ENCODE measurements at places on chromosomes 2 and 18.

- no peak for DNase-seq
Measured at GRCh38 chr2:191215230-191215629, 30.0 kb upstream of the MYO1B start.

GRCh38 chr2:241202681-241203080, 14.2 kb downstream of the ANO7 start:
- no peak for DNase-seq

DNA sequence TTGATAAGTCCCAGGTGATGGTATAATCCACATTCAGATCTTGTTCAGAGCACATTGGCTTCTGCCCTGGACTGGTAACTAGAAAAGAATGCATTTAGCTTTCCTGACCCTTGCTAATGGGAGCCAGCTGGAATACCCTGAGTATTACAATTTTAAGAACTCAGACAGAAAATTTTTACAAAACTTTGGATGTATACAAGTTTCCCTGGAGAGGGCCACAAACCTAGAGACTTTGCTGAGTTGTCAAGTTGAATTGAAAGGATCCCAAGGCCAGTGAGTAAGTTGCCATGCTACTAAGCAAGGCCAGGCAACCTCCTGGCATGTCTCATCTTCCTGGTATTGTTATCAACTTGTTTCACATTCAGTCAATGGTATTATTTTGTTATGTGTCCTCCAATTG, 20.0 kb upstream of the NABP1 start:
- DNase-seq: no peak

DNA sequence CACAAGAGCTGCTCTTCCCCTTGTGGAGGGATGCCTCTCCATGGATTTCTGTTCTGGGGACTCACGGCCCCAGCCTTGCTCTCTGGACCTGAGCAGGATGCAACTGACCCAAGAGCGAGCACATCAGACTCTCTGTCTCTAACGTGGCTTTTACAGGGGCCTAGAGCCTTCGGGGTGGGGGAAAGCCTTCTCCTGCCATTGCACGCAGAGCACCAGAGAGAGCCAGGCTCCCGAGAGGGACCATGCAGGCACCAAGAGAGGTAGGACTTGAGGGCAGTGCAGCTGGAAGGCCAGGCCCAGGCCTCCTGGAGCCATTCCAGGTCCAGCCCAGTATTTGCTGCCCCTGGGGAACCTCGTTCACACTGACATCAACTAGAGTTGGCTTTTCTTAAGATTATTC, 475.6 kb upstream of the MYT1L start:
- no peak for DNase-seq

GRCh38 chr2:71530211-71530610, 76.8 kb downstream of the DYSF start:
- no peak for DNase-seq

DNA sequence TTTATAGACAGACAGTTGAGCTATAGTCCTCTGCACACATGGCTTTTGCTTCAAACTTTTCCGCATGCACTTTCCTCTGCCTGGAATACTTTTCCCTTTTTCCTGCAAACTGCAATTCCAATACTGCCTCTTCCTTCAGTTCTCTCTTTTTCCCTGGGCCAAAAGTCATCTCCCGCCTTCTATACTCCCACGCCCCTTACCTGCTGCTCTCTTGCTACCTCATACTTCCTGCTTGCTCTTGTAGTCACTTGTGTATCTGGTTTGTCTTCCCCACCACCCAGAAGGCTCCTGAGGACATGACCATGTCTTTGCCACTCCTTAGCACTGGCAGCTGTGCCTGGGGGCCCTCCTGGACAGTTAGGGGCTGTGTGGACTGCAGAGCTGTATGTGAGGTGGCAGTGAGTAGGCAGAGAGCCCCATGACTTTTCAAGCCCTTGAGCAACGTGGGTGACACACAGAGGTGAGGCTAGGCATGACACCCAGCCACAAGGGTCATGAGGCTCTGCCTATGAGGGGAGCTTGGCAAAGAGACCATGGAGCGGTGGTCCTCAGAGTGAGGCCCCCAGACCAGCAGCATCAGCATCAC, 23.2 kb downstream of the SPEG start:
- DNase-seq: no peak

DNA sequence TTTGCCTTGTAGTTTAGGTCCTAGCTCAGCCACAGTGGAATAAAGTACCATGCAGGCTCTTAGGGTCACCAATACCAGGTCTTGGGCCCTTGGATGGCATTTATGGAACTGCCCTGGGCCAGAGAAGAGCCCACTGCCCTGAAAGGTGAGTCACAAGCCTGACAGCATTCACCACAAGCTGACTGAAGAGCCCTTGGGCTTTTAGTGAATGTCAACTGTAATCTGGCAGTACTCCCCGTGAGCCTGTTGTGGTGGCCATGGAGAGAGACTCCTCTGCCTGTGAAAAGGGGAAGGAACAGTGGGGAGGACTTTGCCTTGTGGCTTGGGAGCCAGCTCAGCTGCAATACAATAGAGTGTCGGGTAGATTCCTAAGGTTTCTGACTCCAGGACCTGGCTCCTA, 1389.7 kb downstream of the DSC3 start:
- DNase-seq: peak; percentile 22

DNA sequence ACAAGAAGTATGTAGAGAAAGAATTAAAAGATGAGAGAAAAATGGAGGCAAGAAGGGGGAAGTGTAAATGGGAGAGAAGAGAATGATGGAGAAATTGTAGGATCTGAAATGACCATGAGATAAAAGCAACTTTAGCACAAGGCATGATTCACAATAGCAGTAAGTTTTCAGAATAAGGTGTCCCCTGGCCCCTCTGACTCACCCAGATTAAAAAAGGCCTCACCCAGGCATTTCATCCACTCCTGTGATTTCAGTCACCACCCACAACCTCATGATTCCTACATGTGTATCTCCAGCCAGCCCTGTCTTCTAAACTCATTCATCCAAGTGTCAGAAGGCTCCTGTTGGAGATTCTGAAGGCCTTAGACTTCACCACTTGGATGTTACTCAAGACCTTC, 56.6 kb downstream of the SP100 start:
- DNase-seq: peak; percentile 29

DNA sequence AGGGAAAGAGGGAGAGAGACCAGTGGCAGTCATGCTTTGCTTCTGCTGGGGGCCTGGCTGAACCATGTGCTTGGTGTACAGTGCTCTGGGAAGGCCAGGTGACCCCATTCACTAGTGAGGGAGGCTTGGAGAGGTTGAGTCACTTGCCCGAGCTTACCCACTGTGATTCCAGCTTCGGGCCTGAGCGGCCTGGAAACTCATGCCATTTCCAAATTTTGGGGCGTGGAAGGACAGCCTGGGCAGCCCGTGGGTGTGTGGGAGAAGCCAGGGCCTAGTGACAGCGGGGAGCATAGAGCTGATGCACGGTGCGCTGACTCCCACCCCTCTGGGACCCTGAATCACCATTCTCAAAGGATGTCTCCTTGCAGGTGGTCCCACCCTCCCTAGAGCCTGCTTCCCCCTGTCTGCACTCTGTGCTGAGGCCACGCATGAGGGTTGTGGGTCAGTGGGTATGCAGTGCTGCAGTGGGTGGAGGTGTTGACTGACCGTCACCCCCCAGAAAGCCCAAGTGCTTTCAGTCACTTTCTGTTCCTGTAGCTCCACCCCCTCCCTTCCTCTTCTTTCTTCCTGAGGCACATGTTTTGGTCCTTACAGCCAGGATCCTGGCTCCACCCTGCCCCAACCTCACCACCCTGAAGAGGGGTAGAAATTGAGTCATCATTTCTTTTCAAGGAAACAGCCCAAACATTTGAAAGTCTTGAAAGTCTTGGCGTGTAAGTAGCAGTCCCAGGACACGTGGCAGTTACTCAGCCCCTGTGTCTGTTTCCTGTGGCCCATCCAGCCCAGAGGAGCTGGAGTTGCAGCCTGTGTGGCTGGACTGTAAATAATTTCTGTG, 69.3 kb upstream of the MCFD2 start:
- peak; percentile 93 for DNase-seq

DNA sequence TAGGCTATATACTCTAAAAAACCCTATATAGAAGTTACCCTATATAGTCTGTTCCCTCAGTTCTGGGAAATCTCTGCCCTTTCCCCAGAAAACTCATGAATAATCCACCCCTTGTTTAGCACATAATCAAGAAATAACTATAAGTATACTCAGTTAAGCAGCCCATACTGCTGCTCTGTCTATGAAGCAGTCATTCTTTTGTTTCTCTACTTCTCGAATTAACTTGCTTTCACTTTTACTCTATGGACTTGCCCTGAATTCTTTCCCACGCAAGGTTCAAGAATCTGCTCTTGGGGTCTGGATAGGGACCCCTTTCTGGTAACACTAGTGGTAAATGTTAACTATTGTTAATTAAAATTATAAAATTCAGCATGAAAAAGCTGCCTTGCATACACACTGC, 17.4 kb upstream of the AP1S3 start:
- no peak for DNase-seq

- DNase-seq: no peak
Measured at GRCh38 chr2:67240507-67240906, 156.6 kb upstream of the ETAA1 start.

GRCh38 chr2:175844169-175844568, 157.9 kb downstream of the LNPK start:
- peak; percentile 73 for DNase-seq

DNA sequence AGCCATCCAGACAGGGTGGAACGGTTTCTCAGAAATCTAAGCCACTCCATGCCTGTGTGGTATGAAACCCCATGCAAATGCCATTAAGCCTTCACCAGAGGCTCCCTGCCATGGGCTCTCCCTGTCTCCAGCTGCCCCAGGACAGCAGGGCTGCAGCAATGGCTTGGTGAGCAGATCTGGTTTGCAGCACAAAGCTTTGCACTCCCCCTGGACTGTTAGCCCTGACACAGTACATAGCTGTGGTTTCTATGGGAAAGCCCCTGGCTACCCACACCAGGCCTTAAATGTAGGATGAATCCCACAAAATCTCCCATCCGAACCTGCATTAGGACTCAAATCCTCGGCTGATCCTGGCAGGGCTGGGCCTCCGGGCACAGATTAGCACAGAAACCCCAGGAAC, 291.6 kb downstream of the TNS1 start:
- peak; percentile 89 for DNase-seq

GRCh38 chr2:182824056-182824766, 42.2 kb downstream of the FRZB start:
- no peak for DNase-seq

DNA sequence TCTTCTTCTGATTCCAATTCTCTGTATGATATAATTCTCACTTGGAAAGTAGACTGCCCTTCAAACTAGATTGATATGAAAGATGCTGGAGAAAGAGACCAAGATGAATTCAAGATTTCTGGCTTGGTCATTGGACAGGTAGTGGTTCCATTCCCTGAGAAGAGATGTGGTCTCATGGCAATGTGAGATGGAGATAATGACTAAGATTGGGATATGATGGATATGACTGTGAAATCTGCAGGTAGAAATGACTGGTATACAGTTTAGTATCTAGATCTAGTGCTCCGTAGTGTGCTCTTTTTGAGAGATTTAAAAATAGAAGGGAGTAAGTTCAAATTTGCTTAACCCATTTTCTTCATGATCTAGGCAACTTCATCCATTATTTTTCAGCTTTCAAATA, 425.4 kb upstream of the TRIB2 start:
- DNase-seq: no peak

GRCh38 chr18:11522992-11523391, 86.4 kb upstream of the SLC35G4 start:
- DNase-seq: no peak

DNA sequence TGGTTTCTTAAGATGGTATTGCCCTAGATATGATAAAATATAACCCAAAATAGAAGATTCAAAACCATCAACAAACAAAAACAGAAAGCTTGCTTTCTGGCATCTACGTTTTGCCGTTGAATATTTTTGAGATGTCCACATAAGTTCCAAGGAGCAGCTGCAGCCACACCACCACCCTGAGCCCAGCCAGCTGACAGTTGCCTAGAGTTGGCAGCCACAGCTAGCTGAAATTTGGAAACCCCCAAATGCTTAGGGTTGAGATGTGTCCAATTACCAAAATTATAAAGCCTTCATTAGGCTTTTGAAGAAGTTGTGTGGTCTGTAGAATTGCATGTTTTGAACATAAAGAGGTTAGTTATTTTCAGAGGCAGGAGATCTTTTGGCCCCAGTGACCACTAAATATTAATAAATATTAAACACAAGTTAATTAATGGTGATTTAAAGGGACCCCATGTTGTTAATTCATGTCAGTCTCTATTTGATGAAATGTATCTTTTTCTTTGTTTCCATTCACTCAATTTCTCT, 118.1 kb upstream of the DTNA start:
- peak; percentile 29 for DNase-seq

DNA sequence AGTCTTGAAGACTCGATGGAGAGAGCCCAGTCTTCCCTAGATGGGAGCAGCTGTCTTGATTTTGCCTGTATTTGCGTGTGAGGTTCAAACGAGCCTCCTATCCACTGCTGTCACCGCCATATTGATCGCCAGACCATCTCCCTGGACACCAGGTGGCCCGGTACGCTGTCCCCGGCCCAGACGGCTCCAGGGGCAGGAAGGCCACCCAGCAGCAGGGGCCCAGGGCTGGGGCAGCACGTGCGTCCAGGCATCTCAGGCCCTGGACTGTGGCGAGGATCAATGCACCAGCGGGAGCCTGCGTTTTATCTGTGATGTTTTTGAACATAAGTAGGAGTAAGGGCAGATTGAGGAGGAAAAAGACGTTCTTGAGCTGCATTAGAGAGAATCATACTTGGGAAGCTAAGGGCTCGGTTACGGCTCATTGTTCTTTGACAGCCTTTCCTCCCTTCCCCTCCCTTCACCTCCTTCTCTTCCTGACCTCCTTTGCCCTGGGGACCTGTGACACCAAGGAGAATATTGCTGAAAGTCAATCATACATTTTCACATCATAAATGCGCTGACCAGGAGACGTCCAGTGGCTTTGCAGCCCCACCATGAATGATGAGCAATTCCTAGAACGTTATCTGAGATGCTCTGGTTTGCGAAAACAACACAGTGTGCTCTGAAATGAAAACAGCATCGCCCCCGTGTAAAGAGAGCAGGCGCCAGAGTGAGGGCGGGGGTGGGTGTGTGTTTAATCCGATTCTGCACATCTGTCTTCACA, 711.2 kb upstream of the SALL3 start:
- DNase-seq: no peak

- peak; percentile 20 for DNase-seq
Measured at GRCh38 chr2:8248623-8248957, 433.3 kb upstream of the ID2 start.

GRCh38 chr2:158315000-158315399, 141.6 kb downstream of the CCDC148 start:
- no peak for DNase-seq

DNA sequence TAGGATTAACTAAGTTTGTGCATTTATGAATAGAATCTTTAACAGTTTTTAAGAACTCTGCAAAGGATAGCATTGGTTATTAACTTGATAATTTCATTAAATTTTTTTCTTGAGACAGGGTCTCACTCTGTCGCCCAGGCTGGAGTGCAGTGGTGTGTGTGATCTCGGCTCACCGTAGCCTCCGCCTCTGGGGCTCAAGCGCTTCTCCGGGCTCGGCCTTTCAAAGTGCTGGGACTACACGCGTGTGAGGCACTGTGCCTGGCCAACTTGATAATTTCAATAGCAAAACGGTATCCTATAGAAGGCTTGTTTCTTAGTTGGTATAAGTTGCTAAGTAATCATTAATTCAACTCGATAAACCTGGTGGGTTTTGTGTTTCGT, 38.0 kb downstream of the ADNP2 start:
- peak; percentile 43 for DNase-seq

Data from astrocyte of the hippocampus (primary cell).